Activated naive CD8-positive, alpha-beta T cell treated with anti-CD3 and anti-CD28 coated beads, Interleukin-2, amount 50 U/mL, for 16 hours (primary cell): ENCODE measurements at places on chromosomes 6 and 20.

DNA sequence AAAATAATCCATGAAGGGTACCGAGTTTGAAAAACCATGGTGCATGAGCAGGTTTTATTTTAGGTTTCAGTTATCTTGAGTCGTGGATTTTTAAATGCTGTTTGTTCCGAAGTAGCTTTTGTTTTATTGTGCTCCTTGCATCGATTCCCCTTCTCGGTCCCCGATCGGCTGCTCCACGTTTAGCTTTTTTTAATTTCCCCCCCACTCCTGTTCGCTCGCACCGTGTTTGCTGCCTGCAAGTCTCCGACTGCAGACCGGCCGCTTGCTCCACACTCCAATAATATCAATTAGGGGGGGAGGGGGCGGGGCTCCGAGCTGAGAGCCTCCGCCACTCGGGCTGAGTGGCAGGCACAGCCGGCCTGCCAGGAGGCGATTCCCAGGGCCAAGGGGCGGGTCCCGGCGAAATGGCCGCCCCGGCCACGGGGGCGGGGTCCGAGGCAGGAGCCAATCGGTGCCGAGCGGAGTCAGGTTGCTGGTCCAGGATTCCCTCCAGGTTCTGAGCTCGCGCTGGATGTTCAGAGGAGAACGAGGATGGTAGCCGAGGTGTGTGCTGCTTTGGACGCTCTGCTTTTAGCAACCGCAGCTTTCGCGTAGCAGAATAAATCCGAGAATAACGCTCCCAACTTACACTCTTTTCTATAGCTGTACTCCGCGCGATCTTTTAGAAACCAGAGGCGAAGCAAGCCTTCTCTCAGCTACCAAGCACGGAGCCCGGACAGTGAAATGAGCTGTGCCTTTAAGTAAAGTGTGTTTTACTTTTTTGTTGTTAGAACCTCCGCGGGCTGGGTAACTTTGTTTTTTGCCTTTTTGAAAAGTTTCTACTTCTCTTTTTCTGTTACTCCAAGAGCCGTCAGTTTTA is at the start of gene EPHA7:
Gene EPHA7, minus strand, starts transcription at position 256 of the 859 bp plus-strand sequence. Its CDS starts 218 bp downstream, at position 38.
- no peak for DNase-seq

GRCh38 chr20:41287327-41287726 is 30.2 kb downstream of the ZHX3 start:
- no peak for DNase-seq

- no peak for DNase-seq
These were observed 232.9 kb downstream of the SYNE1 start for GRCh38 chr6:152404086-152404857.

DNA sequence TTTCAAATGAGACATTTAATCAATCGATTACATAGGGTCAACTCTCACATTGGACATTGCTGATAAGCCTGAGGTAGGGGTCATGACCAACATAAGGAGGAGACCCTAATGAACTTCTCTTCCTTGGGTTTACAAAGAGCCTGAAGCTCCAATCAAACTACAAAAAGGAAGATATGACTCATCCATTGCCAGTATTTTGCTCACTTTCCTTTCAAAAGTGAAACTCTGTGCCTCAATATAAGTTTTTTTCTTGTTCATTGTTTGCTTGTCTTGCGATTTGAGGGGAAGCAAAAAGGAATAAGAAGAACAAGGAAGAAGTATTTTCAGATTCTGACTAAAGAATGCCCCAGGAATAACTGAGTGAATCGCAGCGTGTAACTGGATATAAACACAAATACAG is 38.8 kb upstream of the KHDRBS2 start:
- no peak for DNase-seq

- no peak for DNase-seq
These were observed 108.0 kb upstream of the PDE7B start for GRCh38 chr6:135743476-135743875.

DNA sequence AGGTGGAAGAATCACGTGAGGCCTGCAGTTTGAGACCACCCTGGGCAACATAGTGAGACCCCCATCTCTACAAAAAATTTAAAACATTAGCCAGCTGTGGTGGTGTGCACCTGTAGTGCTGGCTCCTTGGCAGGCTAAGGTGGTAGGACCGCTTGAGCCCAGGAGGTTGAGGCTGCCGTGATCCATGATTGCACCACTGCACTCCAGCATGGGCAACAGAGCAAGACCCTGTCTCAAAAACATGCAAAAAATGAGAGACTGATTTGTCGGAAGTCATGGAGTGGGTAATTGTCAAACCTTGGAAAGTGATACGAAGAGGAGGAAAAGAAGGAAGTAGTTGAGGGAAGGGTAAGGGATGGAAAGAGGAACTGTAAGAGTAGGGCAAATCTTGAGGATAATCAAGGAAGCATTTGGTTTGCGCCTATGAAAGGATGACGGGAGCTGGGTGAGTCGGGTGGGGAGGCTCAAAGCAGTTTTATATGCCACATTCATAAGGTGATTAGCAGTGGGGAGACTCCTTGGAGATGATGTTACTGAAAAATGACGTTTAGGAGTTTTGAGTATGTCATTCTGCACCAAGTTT is 14.5 kb downstream of the L3MBTL3 start:
- no peak for DNase-seq

DNA sequence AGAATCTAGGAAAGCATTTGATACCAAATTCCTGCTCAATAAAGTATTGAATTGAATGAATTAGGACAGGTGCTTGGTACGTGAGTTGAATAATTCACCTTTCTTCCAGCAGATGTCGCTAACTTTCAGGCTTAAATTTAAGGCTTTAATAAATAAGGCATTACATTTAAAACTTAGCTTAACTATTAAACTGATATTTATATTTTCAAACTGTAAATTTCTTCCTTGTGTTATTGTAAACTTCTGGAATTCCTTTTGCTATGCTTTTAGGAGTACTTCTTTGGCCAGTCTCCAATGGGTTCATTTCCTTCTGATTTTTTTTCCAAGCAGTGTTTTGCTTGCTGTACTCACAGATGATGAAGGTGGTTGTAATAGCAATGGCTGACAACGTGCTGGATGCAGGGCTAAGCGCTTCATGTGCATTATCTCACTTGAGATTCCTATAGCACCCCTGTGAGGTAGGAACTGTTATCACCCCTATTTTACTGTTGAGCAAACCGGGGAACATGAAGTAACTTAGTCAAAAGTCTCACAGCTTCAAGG is 71.3 kb upstream of the SLC2A12 start:
- no peak for DNase-seq

GRCh38 chr6:46994933-46995332 is 47.2 kb downstream of the ADGRF1 start:
- no peak for DNase-seq

GRCh38 chr6:163159689-163160088 is 254.8 kb upstream of the QKI start:
- DNase-seq, result no peak
